HepG2 (cell line): ENCODE measurements at places on chromosomes 6 and 20. TPM values are rescaled to one million over a fixed set of nuclear protein-coding genes. Genes with fewer than 3 reads are reported as not detected.

- DNase-seq, result no peak
These were observed 74.5 kb upstream of the TRAF3IP2 start for GRCh38 chr6:111680015-111680712.

- no peak for DNase-seq
These were observed 14.8 kb upstream of the HLA-DRB1 start for GRCh38 chr6:32604434-32604877.

The NNAT gene
- not detected in 2 replicates for total RNA-seq

The HLA-DPA1 gene
- not detected in 2 replicates for total RNA-seq

The MEP1A gene
- total RNA-seq, result 0.10 and 0.24 TPM in 2 replicates
